Sciatic nerve (tissue), 2 donors: ENCODE measurements at places on chromosomes 4 and X. TPM values are rescaled to one million over a fixed set of nuclear protein-coding genes. Genes with fewer than 3 reads are reported as not detected.

NUDT6 gene
- total RNA-seq = 7.7 TPM

S100P gene
- total RNA-seq = 6.3 TPM

CLDN22 gene
- total RNA-seq = not detected

GYPE gene
- 1.2 TPM for total RNA-seq

LDOC1 gene
- 28.3 TPM for total RNA-seq

HOPX gene
- 1.5 TPM for total RNA-seq

CT45A10 gene
- not detected for total RNA-seq

TIGD4 gene
- 1.6 TPM for total RNA-seq

CLTRN gene
- 0.45 TPM for total RNA-seq

CENPVL2 gene
- total RNA-seq = not detected

DRD5 gene
- total RNA-seq = not detected

PNMA6F gene
- total RNA-seq = not detected

MAGEA11 gene
- not detected for total RNA-seq

ZNF711 gene
- 3.6 TPM for total RNA-seq

FREM3 gene
- not detected for total RNA-seq

UPF3B gene
- 11.0 TPM for total RNA-seq

FAM149A gene
- total RNA-seq = 17.2 TPM

FGFR3 gene
- 5.4 TPM for total RNA-seq

FDCSP gene
- not detected for total RNA-seq

AR gene
- total RNA-seq = 13.1 TPM

DDX53 gene
- not detected for total RNA-seq

RTL9 gene
- 0.09 TPM for total RNA-seq

PHOX2B gene
- not detected for total RNA-seq

GABRQ gene
- 5.3 TPM for total RNA-seq

KLKB1 gene
- 1.1 TPM for total RNA-seq

FMR1NB gene
- not detected for total RNA-seq
